HFFc6 (cell line): ENCODE measurements at places on chromosomes 12 and 14. TPM values are rescaled to one million over a fixed set of nuclear protein-coding genes. Genes with fewer than 3 reads are reported as not detected.

RNASE4 gene
- total RNA-seq: 4.6 to 6.9 TPM (median 5.4 TPM) in 3 replicates

TCL1B gene
- not detected in 3 replicates for total RNA-seq

RSRC2 gene
- 40.7 to 49.3 TPM (median 45.8 TPM) in 3 replicates for total RNA-seq

MPHOSPH9 gene
- 15.0 and 23.3 TPM in 2 replicates for total RNA-seq

ACSS3 gene
- 0.50 to 1.1 TPM (median 0.93 TPM) in 3 replicates for total RNA-seq

REP15 gene
- total RNA-seq: 2.0 to 2.4 TPM (median 2.4 TPM) in 3 replicates

DNA sequence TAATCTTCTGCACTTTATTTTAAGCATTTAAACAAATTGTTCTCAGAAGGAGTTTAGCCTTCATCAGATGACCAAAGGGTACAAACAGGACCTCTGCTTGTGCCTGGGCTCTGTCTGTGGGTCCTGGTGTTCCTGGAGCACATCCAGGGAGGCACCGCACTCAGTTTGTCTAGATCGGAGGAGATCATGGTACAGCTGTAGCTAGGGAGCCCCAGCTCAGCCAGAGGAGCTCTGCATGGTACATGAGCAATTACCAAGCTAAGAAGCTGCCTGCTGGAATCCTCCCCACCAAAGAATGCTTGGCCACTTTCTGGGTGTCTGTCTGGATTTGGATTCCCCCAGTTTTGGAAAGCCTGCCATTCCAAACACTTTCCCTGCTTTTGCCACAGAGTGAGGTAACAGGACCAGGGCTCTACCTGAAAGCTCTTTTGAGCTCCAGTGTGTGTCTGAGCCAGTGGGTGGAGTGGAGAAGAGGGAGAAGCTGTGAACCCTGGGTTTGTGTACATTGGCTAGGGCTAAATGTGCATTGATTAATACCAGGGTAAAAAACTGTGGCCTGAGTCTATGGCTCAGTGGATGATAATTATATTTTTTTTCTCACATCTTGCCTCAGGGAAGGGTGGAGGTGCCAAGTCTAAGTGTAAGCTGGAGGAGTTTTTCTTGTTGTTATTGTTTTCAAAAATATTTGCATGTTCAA, 163.7 kb upstream of the IGF1 start:
- H3K4me3 ChIP-seq: no peak overlapping the region
- DNase-seq: no peak
- peaks cover 28% of the 10 kb centered on the region for H3K4me1 ChIP-seq
- H3K27ac ChIP-seq: no peak overlapping the region

- DNase-seq: no peak
- no peak overlapping the region for H3K4me3 ChIP-seq
- no peaks in the 10 kb centered on the region for H3K4me1 ChIP-seq
- no peaks in the 10 kb centered on the region for H3K36me3 ChIP-seq
- H3K27ac ChIP-seq: no peak overlapping the region
- 0 out of 2 replicates have a peak, but pooled peaks cover 3% of the 10 kb centered on the region for H3K27me3 ChIP-seq
These were observed 17.6 kb downstream of the ASPG start for GRCh38 chr14:104103061-104103445.

GRCh38 chr14:20333494-20333841, 389 bp upstream of the CCNB1IP1 start:
- H3K4me3 ChIP-seq: peak overlapping the region; percentile 98
- no peak for DNase-seq
- peak overlapping the region; percentile 93 for H3K27ac ChIP-seq
- peaks cover 38% of the 10 kb centered on the region for H3K4me1 ChIP-seq
- no peaks in the 10 kb centered on the region; the same call in 1 of the 2 replicates for H3K27me3 ChIP-seq

GRCh38 chr14:23058654-23059504, 1.6 kb upstream of the CDH24 start:
- H3K4me3 ChIP-seq: no peak overlapping the region
- H3K27me3 ChIP-seq: peaks cover 4% of the 10 kb centered on the region
- H3K36me3 ChIP-seq: peaks cover 26% of the 10 kb centered on the region

DNA sequence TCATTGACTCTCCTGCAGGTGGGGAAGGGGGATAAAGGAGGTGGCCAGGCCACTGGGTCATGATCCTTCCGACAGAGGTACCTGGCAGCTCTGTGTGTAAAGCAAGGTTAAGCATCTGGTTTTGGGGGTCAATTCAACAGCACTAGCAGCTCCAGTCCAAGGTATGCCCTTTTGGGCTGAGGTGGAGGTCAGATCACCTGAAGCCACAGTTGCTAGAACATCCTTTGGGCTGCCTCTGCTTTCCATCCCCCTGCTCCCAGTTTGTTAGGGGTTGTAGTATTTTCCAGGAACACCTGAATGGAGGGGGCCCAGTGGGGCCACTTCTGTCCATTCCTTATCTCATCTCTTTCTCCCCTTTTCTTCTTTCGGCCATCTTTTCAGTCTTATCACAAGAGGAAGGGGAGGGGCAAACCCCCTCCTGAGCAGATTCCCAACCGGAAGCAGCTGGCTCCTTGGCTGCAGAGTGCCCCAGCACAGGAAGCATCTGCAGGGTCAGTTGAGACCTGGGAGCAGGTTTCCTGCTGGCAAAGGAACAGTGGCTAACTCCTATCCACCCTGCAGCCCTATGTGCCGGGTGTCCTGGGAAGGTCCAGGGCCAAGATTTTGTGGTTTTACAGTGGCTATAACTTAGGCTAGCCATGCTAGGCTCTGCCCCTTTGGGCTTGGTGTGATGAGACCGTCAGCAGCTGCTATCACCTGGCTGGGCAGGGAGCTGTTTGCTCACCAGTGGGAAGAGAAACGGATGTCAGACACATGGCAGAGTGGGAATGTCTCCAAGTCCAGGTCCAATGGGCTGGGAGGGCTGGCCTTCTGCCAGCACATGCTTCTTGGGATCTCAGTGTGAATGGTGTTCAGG, 40.2 kb downstream of the SH2B3 start:
- H3K27ac ChIP-seq: peak overlapping the region; percentile 81
- no peak for DNase-seq
- H3K36me3 ChIP-seq: peaks cover 47% of the 10 kb centered on the region
- peak overlapping the region; percentile 49 for H3K4me3 ChIP-seq
- H3K27me3 ChIP-seq: peaks cover 68% of the 10 kb centered on the region

- H3K4me1 ChIP-seq: peaks cover 12% of the 10 kb centered on the region
- H3K27me3 ChIP-seq: no peaks in the 10 kb centered on the region
- no peak for DNase-seq
- H3K36me3 ChIP-seq: peaks cover 23% of the 10 kb centered on the region
- H3K4me3 ChIP-seq: no peak overlapping the region
These were observed 181.4 kb downstream of the TRHDE start for GRCh38 chr12:72453550-72453949.

- peaks cover 8% of the 10 kb centered on the region; the same call in 1 of the 2 replicates for H3K36me3 ChIP-seq
- no peaks in the 10 kb centered on the region for H3K4me1 ChIP-seq
- no peak for DNase-seq
- no peak overlapping the region for H3K27ac ChIP-seq
These were observed 1048.2 kb downstream of the SLC16A7 start for GRCh38 chr12:60644076-60644475.

- no peak for DNase-seq
- peaks cover 6% of the 10 kb centered on the region; the same call in 1 of the 2 replicates for H3K4me1 ChIP-seq
- no peak overlapping the region for H3K27ac ChIP-seq
- H3K36me3 ChIP-seq: no peaks in the 10 kb centered on the region
These were observed 1184.6 kb downstream of the FLRT2 start for GRCh38 chr14:86714575-86714974.

GRCh38 chr12:123933214-123933613, 39.4 kb downstream of the CCDC92 start:
- no peak for DNase-seq
- H3K4me1 ChIP-seq: peaks cover 6% of the 10 kb centered on the region
- H3K27me3 ChIP-seq: peaks cover 12% of the 10 kb centered on the region
- no peak overlapping the region for H3K27ac ChIP-seq
- H3K36me3 ChIP-seq: peaks cover 13% of the 10 kb centered on the region

- peak overlapping the region; percentile 45 for H3K27ac ChIP-seq
- DNase-seq: peak; percentile 33
- H3K4me1 ChIP-seq: peaks cover 91% of the 10 kb centered on the region
- H3K36me3 ChIP-seq: peaks cover 23% of the 10 kb centered on the region
These were observed 85.9 kb upstream of the REP15 start for GRCh38 chr12:27610374-27610773.

DNA sequence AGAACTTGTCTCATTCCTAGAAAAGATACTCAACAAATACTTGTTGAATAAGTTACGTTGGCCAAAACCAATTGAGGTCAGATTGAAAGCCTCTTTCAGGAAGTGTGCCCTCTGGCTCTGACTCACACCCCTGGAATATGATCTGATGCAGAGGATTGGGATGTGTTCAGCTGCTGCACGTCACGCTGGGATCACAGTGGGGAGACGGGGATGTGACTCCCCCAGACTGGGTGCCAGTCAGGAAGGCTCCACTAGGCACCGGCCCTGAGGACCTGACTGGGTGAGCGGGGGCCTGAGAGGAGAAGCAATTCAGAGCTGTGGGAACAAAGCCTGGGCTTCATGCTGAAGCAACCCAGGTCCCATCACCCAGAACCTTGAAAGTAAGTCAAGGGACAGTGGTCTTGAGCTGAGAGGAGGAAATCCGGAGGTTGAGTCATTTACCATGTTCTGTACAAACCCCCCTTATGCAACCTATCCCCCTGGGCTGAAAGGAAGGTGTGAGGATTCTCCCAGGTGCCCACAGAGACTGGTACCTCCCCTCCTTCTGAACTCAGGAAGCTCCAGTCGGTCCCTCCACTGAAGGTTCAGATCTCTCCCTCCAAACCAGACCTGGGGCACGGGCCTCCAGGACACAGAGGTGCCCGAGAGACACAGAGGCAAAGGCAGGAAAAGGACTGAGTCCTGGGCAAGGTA, 3.9 kb downstream of the CEBPE start:
- DNase-seq: peak; percentile 97
- H3K4me3 ChIP-seq: peak overlapping the region; percentile 86
- peaks cover 43% of the 10 kb centered on the region for H3K4me1 ChIP-seq
- H3K27me3 ChIP-seq: peaks cover 2% of the 10 kb centered on the region; the same call in 1 of the 2 replicates

- DNase-seq: no peak
- no peak overlapping the region for H3K4me3 ChIP-seq
- H3K4me1 ChIP-seq: no peaks in the 10 kb centered on the region
- H3K36me3 ChIP-seq: no peaks in the 10 kb centered on the region
These were observed 58.9 kb upstream of the SRSF5 start for GRCh38 chr14:69708049-69708448.

- H3K4me1 ChIP-seq: peaks cover 50% of the 10 kb centered on the region
- peak; percentile 71 for DNase-seq
- H3K27ac ChIP-seq: peak overlapping the region; percentile 93
- H3K4me3 ChIP-seq: peak overlapping the region; percentile 86
These were observed 1.1 kb upstream of the CKAP4 start for GRCh38 chr12:106248846-106249371.
